ENCODE measurements at places on chromosomes 3 and 15. TPM values are rescaled to one million over a fixed set of nuclear protein-coding genes. Genes with fewer than 3 reads are reported as not detected.

The CLDN1 gene
- polyA plus RNA-seq, result 2.7 TPM

The DVL3 gene
- polyA plus RNA-seq, result 33.5 TPM

The GOLGA8T gene
- not detected for polyA plus RNA-seq

The TMC3 gene
- polyA plus RNA-seq, result 0.07 TPM

DNA sequence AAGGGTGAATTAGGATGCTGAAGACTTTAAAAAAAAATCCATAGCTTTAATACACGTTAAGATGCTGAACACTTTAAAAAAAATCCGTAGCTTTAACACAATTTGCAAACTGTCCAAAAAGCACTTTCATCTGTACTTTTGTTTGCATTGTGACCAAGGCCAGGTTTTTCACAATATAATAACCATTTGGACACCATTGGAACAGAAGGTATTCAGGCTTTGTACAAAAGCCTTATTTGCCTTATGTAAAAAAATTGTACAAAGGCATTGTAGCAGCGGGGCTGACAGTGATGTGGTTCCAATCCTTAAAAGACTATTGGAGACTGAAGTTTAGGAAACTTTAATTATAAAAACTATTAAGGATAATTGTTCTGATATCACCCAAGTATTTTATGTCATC is 15.2 kb upstream of the ICE2 start:
- DNase-seq, result no peak
- H3K27ac ChIP-seq, result no peak overlapping the region
- no peaks in the 10 kb centered on the region for H3K27me3 ChIP-seq
- H3K36me3 ChIP-seq, result no peaks in the 10 kb centered on the region

GRCh38 chr15:89130201-89130600 is 41.9 kb downstream of the ABHD2 start:
- no peaks in the 10 kb centered on the region for H3K27me3 ChIP-seq
- no peaks in the 10 kb centered on the region for H3K36me3 ChIP-seq
- no peak for DNase-seq
- no peaks in the 10 kb centered on the region for H3K4me1 ChIP-seq
- H3K27ac ChIP-seq, result no peak overlapping the region
- H3K4me3 ChIP-seq, result no peak overlapping the region

DNA sequence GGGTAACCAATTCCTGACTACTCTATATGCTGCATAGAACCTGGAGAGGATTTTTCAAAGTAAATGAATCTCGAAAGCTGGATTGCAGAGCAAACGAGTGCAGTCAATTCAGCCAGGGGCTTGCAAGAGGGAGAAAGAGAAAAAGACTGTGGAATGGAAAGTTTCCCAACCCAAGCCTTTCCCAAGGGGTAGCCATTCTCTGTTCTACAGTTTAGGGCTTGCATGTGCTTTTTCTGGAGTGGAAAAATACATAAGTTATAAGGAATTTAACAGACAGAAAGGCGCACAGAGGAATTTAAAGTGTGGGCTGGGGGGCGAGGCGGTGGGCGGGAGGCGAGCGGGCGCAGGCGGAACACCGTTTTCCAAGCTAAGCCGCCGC is 511 bp upstream of the RARB start:
- H3K4me1 ChIP-seq, result peaks cover 57% of the 10 kb centered on the region
- DNase-seq, result no peak
- H3K27ac ChIP-seq, result no peak overlapping the region
- peaks cover 19% of the 10 kb centered on the region for H3K27me3 ChIP-seq
- H3K4me3 ChIP-seq, result peak overlapping the region; percentile 56

- DNase-seq, result no peak
- no peaks in the 10 kb centered on the region for H3K36me3 ChIP-seq
- H3K4me1 ChIP-seq, result peaks cover 13% of the 10 kb centered on the region
- H3K4me3 ChIP-seq, result no peak overlapping the region
- H3K27ac ChIP-seq, result no peak overlapping the region
These were observed 45.6 kb downstream of the GLCE start for GRCh38 chr15:69206079-69206478.

DNA sequence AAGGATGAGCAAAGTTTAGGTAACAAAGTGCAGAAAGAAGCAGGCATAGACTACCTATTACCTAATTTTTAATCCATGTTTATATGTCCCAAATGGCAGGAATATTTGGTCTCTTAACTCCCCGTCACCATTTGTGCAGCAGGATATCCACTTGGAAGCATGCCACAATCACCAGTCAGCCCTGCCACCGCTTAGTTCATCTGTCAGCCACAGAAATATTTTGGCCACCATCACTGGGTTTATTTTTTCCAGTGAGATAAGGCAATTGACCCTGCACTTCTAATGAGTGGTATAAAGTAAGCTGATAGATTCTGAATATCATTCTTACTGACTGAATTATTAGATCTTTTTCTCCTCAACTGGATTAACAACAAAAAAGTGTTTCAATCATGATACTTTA is 152.9 kb upstream of the SOX2 start:
- no peak for DNase-seq
- peaks cover 6% of the 10 kb centered on the region for H3K4me1 ChIP-seq
- no peaks in the 10 kb centered on the region for H3K36me3 ChIP-seq
- no peak overlapping the region for H3K27ac ChIP-seq

- peak overlapping the region; percentile 78 for H3K27ac ChIP-seq
- DNase-seq, result peak; percentile 82
- H3K4me1 ChIP-seq, result peaks cover 40% of the 10 kb centered on the region
- H3K27me3 ChIP-seq, result peaks cover 8% of the 10 kb centered on the region
- no peaks in the 10 kb centered on the region for H3K36me3 ChIP-seq
These were observed 181.4 kb downstream of the GREM1 start for GRCh38 chr15:32899126-32899596.

- H3K27me3 ChIP-seq, result no peaks in the 10 kb centered on the region
- DNase-seq, result no peak
- H3K4me1 ChIP-seq, result 0 out of 2 replicates have a peak, but pooled peaks cover 4% of the 10 kb centered on the region
- H3K36me3 ChIP-seq, result no peaks in the 10 kb centered on the region
- no peak overlapping the region for H3K4me3 ChIP-seq
These were observed 197.0 kb downstream of the THSD4 start for GRCh38 chr15:71312194-71312708.

Measured in GM23338 (cell line).